Amniotic stem cell (primary cell): ENCODE measurements at places on chromosomes 1 and 21.

GRCh38 chr1:85440612-85441011 lies 24.3 kb downstream of the DDAH1 start:
- no peak for DNase-seq

- DNase-seq = no peak
Measured at GRCh38 chr1:230618537-230618936, 23.7 kb upstream of the COG2 start.

DNA sequence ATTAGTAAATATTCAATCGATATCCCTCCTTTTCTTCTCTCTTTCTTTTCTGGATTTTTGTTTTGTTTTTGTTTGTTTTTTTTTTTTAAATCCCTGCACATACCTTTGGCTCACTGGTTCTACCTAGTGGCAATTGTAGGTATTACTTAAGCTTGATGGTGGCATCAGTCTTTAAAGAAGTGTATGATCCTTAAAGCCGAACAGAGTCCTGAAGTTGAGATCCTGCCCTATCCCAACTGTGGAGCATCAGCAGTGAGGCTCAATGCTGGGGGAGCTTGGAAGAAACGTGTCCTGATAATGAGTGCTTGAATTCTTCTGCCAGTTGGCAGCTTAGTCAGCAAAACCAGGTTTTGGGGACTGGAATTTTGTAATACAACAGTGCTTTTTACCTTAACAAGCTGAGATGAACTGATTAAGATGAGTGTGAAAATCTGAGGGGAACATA lies 60.8 kb downstream of the FASLG start:
- DNase-seq = no peak

GRCh38 chr1:180280617-180281016 lies 50.6 kb downstream of the LHX4 start:
- DNase-seq = no peak

DNA sequence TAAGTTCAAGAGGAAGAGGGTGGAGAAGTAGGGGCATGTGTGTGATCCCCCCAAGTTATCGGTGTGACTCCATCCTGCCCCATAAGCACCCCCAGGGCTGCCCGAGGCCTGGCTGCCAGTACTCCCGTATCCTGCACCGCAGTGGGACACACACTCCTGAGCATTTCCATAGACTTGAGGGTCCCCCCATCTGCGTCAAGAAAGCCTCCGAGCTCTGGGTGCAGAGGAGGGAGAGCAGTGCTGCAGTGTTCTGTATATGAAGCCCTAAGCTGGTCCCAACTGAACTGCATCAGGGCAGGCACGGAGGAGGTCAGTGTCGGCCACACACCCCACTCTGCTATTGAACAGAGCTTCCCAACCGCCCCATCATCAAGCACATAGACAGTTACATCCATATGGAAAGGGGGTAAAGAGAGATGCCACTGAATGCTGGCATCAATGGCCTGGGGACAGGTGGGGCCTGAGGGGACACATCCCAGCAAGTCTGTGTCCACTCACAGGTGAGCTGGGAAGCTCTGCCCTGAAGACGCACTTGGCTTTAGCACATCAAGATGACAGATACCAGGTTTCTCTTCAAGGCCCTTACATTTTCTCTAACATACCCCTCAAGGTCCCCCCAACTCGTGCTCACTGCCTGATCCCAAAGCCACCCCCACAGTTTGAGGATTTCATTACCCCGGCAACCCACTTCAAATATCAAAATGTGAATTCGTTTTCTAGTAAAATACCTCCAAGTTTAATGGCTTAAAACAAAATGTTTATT lies 64.3 kb downstream of the EVA1C start:
- DNase-seq = no peak

DNA sequence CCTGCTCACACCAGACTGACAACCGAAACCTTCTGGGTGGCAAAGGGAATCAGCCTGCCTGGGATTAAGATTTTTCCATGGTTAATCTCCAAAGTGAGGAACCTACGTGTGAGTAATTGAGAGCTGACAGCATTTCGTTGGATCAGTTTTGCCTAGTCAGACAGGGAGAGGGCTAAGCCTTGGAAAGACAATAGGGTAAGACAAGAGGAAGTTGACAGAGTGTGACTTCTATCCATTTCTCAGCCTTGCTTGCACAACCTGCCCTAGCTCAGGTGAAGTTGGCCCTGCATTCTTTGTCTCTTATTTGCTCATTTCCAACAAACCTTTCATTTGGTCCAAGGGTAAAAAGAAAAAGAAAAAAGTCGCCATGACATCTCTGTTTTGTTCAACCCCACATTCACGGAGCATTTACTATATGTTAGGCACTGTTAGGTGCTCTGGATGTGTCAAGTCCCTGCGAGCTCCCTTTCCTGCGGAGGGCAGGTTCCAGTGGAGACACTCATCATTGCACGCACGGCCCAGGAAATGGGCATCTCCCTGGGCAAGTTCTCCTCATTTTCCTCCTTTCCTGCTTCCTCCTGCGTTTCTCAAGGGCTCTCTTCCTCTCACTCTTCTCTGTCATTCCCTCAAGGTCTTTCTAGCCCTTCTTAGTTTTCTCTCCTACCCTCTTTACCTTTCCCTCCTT lies 23.3 kb downstream of the KIRREL1 start:
- no peak for DNase-seq

GRCh38 chr1:116879478-116880133 lies 30.1 kb upstream of the PTGFRN start:
- DNase-seq = no peak

GRCh38 chr1:16175610-16176553 lies 20.0 kb upstream of the EPHA2 start:
- peak; percentile 83 for DNase-seq

GRCh38 chr1:65197636-65198035 lies 49.6 kb downstream of the AK4 start:
- no peak for DNase-seq

GRCh38 chr1:230141021-230141648 lies 74.1 kb downstream of the GALNT2 start:
- DNase-seq = no peak

- no peak for DNase-seq
Measured at GRCh38 chr1:240820816-240821215, 208.9 kb upstream of the GREM2 start.

DNA sequence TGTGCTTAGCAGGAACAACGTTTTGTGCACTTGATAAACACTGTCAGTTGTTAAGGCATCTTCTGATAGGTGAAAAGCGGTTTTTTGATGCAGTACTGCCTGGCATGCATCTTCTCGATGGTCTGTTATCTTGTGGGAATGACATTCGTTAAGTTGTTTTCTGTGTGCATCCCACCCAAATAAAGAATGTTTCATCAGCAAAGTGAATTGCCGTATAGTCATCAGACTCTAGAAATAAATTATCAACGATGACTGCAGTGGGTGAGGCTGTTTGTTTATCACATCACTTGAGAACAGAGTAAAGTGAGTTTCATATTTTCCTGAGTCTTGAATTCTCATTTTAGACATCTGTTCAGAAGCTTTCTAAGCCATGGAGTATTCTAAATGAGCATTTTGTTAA lies 34.1 kb downstream of the NFIA start:
- no peak for DNase-seq

DNA sequence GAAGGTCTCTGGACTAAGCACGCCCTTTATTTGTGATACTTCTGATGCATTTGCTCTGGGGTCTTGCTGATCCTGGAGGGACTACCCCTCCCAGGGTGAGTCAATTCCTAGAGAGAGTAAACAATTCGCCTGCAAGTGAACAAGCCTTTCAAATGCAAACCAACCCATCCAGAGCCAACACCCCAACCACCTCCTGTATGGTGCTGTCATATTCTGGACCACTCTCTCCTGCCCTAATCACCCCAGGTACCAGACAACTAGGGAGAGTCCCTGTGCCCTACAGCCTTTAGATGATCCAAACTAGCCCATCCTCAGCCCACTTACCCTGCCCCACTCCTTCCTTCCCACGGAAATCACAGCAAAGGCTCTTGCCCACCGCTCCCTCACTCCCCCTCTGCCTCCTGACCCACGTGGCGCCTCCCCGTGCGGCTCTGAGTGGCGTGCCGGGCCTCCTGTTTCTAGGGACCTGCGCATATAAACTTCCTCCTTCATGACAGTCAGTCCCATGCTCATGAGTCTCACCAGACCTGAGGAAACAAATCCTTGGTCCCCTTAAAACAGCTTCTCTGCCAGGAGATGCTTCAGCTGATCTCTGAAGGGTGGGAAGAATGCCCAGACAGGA lies 37.2 kb downstream of the ACTA1 start:
- no peak for DNase-seq
